ENCODE measurements at places on chromosomes 3 and 15. TPM values are rescaled to one million over a fixed set of nuclear protein-coding genes. Genes with fewer than 3 reads are reported as not detected.

The TTLL13 gene
- polyA plus RNA-seq, result not detected

- H3K36me3 ChIP-seq, result no peaks in the 10 kb centered on the region
- no peaks in the 10 kb centered on the region for H3K27me3 ChIP-seq
- peaks cover 21% of the 10 kb centered on the region for H3K4me1 ChIP-seq
- no peak for DNase-seq
- H3K4me3 ChIP-seq, result no peak overlapping the region
These were observed 111.3 kb downstream of the MBNL1 start for GRCh38 chr3:152380043-152380442.

DNA sequence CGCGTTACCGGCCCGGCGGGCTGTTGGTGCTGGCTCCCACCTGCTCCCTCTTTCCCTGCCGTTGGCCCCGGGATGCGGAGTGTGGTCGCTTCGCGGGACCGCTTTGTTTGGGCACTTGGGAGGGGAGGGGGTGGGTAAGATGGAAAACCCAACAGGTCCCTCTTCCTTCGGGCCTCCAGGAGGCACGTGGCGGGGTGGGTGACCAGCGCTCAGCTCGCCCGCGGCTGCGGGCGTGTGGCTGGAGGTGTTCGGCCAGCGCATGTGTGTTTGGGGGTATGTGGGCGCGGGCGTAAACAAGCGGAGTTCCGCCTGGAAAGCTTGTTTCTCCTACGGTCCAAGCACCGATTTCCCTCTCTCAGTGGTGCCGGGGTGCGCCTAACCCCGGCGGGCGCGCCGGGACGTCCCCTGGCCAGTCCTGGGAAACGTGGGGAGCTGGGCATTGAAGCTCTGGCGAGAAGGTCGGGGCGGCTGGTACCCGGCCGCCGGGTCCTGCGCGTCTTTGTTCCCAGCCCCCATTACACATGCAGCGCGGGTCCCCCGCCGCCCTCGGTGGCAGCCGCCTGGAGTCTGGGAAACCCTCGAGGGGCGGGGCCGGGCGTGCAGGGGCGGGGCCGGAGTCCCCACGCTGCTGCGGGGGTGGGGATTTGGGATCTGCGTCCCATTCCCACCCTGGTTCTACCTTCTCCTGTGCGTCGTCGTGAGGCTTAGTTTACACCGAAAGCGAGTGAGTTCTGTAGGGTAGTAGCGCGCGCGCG is 1.4 kb downstream of the ACVR2B start:
- peak; percentile 89 for DNase-seq
- H3K27ac ChIP-seq, result peak overlapping the region; percentile 91
- H3K27me3 ChIP-seq, result no peaks in the 10 kb centered on the region

DNA sequence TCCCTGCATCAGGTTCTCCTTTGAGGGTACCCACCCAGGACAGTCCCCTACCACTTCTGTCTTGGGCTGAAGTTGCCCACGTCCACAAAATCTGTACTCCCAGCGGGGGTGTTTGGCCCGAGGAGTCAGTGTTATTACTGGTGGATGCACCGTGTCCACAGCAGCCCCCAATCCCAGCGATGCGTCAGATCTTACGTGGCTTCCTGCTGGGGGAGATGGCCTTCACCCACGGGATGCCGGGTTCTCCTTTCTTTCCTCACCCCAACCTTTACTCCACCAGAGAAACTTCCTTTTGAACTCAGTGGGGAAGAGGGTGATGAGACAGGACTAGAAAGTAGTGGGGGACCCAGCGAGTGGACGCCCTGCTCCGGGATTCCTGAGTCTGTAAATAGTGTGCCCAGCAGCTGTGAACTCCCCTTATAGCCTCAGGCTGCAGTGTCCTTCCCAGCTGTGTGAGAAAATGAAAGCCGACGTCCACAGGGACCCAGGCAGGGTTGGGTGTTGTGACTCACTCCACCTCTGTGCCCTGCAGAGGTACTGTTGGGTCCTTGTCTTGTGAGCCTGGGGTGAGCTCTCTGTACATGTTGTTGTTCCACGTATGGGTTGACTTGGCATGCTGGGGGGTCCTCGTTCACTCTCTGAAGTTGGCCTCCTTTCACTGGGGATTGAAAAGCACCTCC is 31.5 kb downstream of the CRTAP start:
- no peaks in the 10 kb centered on the region for H3K36me3 ChIP-seq
- no peaks in the 10 kb centered on the region for H3K27me3 ChIP-seq
- no peak overlapping the region for H3K27ac ChIP-seq

The PLSCR4 gene
- polyA plus RNA-seq, result 2.9 TPM

The CP gene
- 3.6 TPM for polyA plus RNA-seq

Data from GM23338 (cell line).